A549 treated with DMSO at 1 μM for 4 hours (cell line): ENCODE measurements at places on chromosomes 4 and X. TPM values are rescaled to one million over a fixed set of nuclear protein-coding genes. Genes with fewer than 3 reads are reported as not detected.

Gene VCX
- total RNA-seq = not detected in 5 replicates

Gene NEK1
- 3.0 to 3.5 TPM (median 3.4 TPM) in 5 replicates for total RNA-seq

Gene RAB33A
- total RNA-seq = 0.21 to 0.57 TPM (median 0.25 TPM) in 4 of 5 replicates, not detected in the other

Gene FGF13
- 0.14 TPM in 2 of 5 replicates, not detected in the others for total RNA-seq

Gene AFP
- 1.7 to 2.6 TPM (median 1.9 TPM) in 5 replicates for total RNA-seq

Gene FATE1
- total RNA-seq = not detected in 5 replicates
